Activated CD4-positive, alpha-beta T cell treated with anti-CD3 and anti-CD28 coated beads, Interleukin-2, amount 50 U/mL, for 48 hours (primary cell): ENCODE measurements at places on chromosomes 7 and 10.

DNA sequence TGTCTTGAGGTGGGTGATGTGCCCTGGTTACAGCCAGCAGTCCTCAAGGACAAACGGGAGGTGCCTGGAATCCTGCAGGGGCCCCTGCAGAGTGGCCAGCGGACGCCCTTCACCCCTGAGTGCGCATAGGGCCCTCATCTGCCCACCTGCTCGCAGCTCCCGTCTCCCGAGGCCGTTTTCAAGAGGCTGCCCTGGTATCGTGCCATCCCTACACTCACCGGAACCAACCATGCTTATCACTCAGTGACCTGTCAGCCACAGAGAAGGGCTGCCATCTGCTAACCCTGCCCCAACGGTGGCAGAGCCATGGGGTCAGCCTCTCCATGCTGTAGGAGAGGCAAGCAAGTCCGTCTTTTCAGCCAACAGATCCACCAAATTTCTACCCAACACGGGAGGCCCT is 122.0 kb downstream of the FAM53B start:
- no peak for DNase-seq

- no peak for DNase-seq
Observed at GRCh38 chr7:120114626-120115025, 158.3 kb upstream of the KCND2 start.

- DNase-seq = no peak
Observed at GRCh38 chr10:81953420-81953819, 78.4 kb downstream of the NRG3 start.

GRCh38 chr7:30117896-30118295 is 16.9 kb upstream of the MTURN start:
- DNase-seq = no peak

DNA sequence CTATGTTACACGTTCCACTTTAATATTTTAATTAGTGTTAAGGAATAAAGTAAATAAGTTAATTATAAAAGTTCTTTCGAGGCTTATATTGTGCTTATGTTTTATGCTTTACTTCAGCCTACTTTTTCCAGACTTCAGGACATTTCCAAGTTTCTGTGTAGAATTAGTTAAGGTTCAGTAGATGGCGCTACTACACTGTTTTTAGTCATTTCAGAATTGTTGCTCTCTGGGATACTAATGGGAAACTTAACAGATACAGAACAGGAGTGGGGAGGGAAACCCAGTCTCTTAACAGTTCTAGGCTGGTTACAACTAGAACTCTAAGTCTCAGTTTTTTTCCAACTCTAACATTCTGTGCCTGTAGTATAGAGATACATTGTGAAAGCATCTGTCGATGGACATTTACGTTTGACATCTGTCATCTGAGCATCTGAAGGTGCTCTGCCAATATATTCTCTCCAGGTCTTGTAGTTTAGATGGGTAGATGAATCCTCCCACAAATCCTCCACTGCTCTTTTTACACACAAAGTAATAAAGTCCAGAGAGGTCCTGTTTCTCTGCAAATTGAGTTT is 56.8 kb upstream of the FAM171A1 start:
- no peak for DNase-seq
